ENCODE measurements at places on chromosomes 12 and 14.

DNA sequence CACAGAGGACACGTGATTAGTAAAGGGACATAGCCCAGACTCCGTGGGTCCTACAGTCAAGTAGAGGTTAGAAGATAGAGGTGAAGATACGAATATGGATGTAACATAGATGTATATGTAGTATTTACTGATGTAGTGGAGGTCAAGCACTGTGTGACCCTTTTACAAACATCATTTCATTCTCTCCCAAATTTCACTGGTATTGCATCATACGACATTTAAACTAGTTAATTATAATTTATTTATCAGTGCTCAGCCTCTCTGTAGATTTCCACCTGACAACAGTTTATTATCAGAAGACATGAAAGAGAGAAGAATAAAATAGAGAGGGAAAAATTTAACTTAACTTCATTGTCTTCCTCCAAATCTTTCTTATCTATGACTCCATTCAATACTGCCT lies 927.9 kb upstream of the TMEM132C start:
- DNase-seq: no peak

- peak; percentile 6 for DNase-seq
Observed at GRCh38 chr14:99671235-99672224, 12.6 kb upstream of the CYP46A1 start.

DNA sequence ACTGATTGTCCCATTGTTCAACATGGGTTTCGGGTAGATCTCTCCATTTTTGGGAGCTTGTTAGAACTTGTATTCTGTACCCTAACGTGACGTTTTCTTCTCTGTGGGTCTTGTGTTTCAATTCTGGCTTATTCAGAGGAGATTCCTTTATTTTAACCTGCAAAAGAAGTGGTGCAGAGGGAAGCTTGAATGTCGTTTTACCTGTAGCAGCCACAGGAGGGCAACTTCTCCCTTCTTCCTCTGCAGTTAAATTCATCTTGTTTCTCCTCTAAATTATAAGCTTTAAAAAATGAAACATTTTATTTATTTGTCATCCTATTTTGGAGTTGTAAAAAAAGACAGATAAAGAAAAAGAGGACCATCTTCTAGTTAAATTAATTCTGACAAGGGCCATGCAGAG lies 13.7 kb upstream of the CLEC4D start:
- DNase-seq: no peak

DNA sequence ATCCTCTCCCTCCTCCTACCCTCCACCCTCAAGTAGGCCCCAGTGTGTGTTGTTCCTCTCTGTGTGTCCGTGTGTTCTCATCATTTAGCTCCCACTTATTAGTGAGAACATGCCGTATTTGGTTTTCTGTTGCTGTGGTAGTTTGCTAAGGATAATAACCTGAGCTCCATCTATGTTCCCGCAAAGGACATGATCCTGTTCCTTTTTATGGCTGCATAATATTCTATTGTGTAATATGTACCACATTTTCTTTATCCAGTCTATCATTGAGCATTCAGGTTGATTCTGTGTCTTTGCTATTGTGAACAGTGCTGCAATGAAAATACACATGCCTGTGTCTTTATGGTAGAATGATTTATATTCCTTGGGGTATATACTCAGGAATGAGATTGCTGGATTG lies 30.5 kb downstream of the JDP2 start:
- DNase-seq: no peak

DNA sequence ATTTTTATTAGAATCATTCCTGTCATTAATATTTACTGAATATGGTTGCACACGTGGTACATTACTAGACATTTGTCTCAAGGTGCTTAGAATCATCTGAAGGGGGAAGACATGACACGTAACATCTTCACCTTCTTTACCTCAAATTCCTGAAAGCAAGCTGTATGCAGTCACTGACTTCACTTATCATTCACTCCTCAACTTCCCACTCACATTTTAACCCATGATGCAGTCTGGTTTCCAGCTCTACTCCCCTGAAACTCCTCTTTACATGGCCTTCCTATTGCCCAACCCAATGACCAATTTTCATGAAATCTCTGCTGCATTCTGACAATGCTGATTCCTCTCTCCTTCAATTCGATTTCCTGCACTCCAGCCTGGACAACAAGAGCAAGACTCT lies 5.8 kb upstream of the PSMC6 start:
- DNase-seq: no peak

GRCh38 chr12:59861635-59862034 lies 265.8 kb downstream of the SLC16A7 start:
- DNase-seq: no peak

DNA sequence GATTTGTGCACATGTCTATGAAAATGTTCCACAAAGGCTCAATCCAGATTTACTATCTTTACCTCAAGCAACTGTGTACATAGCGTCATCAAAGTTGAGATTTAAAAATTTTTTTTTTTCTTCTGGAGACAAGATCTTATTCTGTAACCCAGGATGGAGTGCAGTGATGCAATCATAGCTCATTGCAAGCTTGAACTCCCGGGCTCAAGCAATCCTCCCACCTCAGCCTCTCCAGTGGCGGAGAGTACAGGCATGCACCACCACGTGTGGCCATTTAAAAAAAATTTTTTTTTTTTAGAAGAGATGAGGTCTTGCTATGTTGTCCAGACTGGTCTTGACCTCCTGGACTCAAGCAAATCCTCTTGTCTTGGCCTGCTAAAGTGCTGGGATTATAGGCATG lies 2.3 kb downstream of the COCH start:
- no peak for DNase-seq

- DNase-seq: no peak
Observed at GRCh38 chr14:66078006-66078405, 408.2 kb upstream of the CCDC196 start.

Data from lower lobe of right lung (tissue), 2 donors.